Left renal pelvis (tissue), 4 donors: ENCODE measurements at places on chromosomes 6 and 20. TPM values are rescaled to one million over a fixed set of nuclear protein-coding genes. Genes with fewer than 3 reads are reported as not detected.

The EPB41L1 gene
- polyA plus RNA-seq, result 66.6 TPM

DNA sequence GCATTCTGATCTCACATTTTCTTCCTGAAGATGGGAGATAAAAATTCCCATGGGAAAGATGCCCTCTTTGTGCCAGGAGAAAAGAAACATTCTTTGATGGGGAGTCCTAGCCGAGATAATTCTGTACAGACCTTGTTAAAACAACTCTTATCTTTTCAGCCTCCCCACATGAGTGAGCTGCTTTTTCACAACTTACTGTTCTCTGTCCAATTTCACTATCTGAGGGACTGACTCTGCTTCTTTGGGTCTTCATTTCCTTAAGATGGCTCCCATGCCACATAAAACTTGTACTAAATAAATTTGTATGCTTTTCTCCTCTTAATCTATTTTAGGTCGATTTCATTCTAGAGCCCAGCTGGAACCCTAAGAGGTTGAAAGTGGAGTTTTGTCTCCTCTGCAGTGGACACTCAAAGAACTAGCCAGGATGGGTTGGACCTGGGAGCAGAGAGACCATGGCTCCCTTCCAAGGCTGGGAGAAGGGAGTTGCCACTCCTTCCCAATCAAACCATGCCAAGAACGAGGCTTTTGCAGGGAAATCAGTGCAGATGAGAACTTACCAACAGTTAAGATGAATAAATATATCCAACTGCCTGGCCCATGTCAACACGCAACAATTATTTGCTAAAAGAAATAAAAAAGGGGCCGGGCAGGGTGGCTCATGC lies 285.8 kb upstream of the SULF2 start:
- no peak for DNase-seq

- DNase-seq, result no peak
Observed at GRCh38 chr6:44289726-44290260, 19.5 kb downstream of the TMEM151B start.

DNA sequence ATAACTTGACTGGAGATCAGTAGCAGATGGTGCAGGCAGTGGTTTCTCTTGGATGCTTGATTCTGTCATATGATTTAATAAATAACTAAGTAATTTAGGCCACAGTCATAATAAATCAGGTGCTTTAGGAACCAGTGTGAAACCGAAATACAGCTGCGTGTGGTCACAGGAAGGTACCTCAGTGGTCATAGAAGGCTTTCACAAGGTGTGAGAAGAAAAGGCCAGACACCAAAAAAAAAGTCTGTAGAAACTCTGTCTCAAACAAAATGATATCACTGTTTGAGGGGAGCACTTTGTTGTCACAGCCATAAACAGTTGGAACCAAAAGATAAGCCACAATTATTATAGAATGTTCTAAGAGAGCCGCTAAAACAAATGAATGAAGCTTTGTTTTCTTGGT lies 56.5 kb downstream of the ARMC2 start:
- no peak for DNase-seq

DNA sequence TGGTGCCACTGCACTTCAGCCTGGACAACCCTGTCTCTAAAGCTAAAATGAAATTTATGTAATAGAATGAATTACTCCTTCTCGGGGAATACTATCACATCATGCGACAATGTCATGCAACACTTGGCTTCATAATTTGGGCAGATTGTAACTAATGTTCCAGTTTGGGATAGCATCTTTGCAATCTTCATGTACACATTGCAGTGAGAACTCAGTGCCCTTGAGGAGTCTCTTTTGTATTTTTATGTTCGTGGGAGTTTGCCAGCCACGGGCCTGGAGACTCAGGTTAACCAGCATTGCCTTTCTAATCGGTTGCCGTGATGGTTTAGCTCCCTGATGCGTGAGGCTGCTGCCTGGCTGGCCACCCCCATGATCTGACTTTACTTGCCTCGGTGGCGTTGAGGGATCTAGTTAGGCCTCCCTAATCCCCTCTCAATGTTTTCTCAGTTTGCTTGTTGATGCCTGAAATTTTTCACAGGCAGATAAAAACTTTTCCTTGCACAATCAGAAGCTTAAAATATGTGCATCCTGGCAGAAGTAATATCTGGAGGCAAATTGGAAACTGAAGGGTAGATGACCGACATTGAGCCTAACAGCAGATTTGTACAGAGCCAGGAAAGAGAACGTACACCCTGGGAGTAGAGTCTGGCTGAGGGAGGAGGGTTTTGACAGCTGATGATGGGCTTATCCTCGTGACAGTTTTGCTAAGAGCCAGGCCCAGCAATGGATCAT lies 2.4 kb downstream of the GMPR start:
- DNase-seq, result no peak

GRCh38 chr6:164409309-164410009 lies 899.9 kb downstream of the C6orf118 start:
- DNase-seq, result no peak

- no peak for DNase-seq
Observed at GRCh38 chr20:39871013-39871412, 818.0 kb downstream of the MAFB start.

- no peak for DNase-seq
Observed at GRCh38 chr6:4460586-4461475, 315.4 kb upstream of the CDYL start.

The BTNL2 gene
- polyA plus RNA-seq, result 1.5 TPM
